ENCODE measurements at places on chromosomes 6 and 20.

DNA sequence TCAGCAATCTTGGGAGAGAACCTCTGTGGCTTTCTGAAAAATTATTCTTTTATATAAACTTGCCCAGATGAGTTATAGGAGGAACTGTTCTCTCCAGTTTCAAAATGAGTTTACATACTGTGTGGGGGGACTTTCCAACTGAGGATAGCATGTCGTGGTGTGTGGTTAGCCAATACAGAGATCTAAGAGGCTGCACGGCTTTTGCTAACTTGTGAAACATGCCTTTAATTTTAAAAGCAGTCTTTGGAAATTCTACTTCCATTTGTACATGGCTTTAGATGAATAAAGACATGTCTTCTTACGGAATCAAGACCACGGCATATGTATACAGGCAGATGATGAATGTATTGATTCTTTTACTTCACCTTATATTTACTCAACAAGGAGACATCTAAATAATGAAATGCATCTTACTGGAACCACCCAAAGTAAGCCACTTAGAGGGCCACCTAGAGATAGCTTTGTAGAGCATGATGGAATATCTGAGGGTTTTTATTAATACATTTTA, 39.8 kb downstream of the HIVEP1 start:
- DNase-seq: no peak

DNA sequence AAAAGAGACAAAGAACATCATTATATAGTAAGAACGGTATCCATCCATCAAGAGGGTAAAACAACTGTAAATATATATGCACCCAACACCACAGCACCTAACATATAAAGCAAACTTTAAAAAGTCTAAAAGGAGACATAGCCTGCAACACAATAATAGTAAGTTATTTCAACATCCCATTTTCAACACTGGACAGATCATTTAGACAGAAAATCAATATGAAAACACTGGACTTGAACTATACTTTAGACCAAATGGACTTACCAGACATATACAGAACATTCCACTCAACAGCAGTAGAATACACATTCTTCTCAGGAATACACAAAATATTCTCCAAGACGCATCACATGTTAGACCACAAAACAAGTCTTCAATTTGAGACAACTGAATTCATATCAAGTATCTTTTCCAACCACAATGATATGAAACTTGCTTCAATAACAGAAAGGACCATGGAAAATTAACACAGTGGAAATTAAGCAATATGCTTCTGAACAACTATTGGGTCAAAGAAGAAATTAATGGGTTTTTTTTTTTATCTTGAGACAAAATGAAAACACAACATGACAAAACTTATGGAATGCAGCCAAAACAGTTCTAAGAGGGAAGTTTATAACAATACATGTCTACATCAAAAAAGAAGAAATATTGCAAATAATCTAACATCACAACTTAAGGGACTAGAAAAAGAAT, 23.9 kb upstream of the ASF1A start:
- no peak for DNase-seq

GRCh38 chr20:34083137-34083536, 28.9 kb downstream of the EIF2S2 start:
- no peak for DNase-seq

- no peak for DNase-seq
Measured at GRCh38 chr6:106048336-106048735, 37.8 kb upstream of the PRDM1 start.

GRCh38 chr6:106883808-106884262, 90.7 kb downstream of the CD24 start:
- no peak for DNase-seq

- no peak for DNase-seq
Measured at GRCh38 chr6:14765106-14765505, 480.8 kb upstream of the JARID2 start.

- DNase-seq: no peak
Measured at GRCh38 chr6:38403548-38403947, 236.2 kb downstream of the BTBD9 start.

DNA sequence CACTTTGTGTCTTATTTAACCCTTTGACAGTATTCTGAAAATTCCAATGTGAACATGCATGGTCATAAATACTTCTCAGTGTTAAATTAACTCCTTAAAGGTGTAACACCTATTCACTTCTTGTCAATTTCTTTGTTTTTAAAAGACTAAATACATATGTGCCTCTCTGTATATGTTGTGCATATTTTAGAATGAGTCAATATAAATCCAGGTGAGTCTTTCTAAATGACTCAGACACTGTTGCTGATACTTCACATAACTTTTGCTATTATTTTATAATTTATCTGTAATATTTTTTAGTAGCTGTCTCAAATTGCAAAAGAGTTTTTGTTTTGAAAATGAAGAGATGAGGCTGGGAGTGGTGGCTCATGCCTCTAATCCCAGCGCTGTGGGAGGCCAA, 36.0 kb downstream of the TIAM2 start:
- DNase-seq: no peak

DNA sequence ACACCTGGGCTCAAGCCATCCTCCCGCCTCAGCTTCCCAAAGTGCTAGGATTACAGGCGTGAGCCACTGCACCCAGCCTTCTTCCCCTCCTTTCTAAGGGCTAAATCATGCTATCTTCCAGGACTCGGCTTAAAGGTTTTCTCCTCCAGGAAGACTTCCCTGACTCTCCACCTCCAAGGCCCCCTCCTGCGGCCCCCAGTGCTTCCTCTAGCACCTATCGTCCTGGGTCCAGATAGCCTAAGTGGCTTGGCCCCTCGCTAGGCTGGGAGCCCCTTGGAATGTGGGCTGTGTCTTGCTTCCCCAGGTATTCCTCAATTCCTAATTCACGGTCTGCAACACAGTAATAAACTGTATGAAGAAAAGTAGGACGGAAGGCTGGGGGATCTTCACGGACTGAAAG, 36.7 kb downstream of the PIM1 start:
- DNase-seq: no peak

DNA sequence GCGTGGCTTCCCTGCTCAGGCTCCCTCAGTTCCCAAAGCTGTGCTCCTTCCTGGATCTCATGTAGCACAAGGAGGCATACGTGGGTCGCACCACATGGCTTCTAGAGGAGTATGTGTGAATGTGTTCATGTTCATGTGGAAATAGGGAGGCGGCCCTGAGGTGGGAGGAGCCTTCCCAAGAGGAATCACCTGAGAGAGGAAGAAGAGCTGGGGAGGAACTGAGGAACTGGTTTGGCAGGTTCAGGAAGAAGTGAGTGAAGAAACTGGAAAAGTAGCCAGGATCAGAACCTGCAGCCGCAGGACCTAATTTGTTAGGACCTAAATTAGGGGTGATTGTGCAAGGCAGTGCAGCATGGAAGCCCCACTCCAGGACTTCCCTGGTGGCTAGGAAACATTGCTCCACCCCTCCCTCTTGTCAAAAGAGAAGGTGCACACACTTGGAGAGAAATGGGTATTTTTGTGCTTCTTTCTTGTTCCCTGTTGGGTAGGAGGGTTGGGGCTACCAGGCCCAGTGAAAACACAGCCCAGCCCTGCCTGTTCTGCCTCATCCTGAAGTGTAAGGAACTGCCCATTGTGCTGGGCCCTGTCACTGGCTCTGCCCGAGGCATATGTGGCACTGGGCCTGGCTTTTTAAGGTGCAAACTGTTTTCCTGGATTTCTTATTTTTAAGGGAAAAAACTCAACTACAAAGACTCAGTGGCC, 20.7 kb downstream of the SYNJ2 start:
- no peak for DNase-seq

DNA sequence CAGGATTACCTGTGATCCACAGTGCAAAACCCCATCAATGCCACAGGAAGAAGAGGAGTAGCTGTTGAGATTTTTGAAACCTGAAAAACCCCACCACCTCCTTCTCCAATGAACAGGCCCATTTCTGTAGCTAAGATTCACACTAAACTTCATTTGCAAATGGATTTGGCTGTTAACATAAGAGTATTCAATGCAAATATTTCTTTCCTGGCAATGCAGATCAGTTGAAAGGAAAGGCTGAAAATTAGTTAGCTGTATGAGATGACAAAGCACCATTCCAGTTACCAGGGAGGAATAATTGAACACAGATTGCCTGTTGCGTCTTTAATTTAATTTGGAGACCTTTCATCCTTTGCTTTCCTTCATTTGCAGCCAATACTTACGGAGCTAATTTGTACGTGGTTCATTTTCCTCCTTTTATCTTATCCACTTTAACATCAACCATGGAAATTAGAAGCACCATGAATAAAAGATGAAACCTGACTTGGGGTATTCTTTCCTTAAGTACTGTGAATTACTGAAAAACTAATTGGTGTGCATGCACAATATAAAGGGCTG, 4.2 kb downstream of the B3GAT2 start:
- no peak for DNase-seq

GRCh38 chr6:159044899-159045727, at the start of gene TAGAP:
Gene TAGAP (minus strand): TSS chr6:159044991. CDS start chr6:159044146, 845 bp downstream.
- DNase-seq: peak; percentile 80

GRCh38 chr6:118216751-118217150, 309.7 kb downstream of the SLC35F1 start:
- DNase-seq: no peak
